ENCODE measurements at places on chromosomes 6 and 20.
A peak's percentile ranks its signal among the peaks of the same experiment; 100 is the strongest.

DNA sequence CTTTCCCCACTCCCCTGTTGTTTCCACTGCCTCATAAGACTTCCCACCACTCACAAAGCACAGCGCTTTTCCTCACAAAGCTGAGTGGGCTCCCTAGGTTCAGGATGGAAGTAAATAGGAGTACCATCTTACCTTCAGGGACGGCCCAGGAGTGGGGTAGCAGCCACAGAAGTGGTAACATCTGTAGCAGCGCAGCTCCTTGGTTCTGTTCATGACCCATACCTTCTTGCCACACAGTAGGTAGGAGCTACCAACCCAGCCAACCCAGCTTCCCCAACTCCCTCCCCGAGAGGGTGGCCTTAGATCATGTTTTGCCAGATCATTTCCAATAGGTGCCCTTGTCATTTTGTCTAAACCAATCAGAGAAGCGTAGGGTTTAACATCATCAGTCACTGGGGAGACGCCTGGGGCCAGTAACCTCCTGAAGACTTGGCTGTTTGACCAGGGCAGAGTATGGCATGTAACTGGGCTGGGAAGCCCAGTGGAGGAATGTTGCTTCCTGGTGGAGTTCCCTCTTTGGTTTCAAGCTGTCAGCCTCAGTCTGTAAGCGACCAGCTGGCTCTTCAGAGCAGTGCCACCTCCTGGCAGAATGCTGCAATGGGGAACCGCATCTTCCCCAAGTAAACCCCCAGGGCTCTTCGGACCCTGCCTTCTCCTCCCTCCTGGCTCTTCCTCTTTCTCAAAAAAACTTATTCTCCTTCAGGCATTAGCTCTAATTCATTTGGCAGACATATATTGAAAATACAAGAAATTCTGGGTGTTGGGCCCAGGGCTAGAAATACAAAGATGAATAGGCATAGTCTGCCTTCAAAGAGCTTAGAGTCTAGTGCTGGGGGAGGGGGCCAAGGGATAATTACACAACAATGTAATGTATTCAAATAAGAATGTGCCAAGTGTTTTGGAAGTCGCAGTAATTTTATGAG lies at the start of gene HLA-DMA:
HLA-DMA (minus strand) TSS at position 281 of the 923 bp plus-strand sequence; CDS start at position 220, 61 bp downstream.
- DNase-seq = peak; percentile 80

DNA sequence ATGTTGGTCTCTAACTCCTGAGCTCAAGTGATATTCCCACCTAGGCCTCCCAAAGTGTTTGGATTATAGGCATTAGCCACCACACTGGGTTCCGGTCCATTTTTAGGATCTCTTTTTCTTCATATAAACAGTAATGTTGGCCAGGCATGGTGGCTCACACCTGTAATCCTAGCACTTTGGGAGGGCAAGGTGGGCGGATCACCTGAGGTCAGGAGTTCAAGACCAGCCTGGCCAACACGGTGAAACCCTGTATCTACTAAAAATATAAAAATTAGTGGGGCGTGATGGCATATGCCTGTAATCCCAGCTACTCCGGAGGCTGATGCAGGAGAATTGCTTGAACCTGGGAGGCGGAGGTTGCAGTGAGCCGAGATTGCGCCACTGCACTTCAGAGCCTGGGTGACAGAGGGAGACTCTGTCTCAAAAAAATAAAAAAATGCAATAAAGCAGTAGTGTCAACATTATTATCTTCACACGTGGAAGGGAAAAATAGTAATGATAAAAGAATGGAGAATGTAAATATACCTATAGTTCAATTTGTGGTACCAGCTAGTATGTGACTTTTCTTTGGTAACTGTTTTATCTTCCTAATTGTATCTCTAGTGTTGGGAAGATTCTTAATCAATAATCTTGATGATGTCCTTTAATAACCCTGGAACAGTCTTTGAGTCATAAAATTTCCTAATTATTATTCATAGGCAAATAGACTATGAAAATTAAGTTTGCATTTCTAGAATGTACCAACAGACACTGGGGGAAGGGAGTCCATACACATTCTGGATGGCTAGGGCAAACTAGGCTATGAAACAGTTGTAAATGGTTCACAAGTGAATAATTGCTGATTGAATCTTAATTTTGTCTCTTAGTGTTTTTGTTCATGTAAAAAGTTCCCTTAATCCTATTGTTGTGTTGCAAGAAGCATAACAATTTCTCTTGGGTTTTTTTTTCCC lies 3.6 kb downstream of the PARD6B start:
- no peak for DNase-seq

DNA sequence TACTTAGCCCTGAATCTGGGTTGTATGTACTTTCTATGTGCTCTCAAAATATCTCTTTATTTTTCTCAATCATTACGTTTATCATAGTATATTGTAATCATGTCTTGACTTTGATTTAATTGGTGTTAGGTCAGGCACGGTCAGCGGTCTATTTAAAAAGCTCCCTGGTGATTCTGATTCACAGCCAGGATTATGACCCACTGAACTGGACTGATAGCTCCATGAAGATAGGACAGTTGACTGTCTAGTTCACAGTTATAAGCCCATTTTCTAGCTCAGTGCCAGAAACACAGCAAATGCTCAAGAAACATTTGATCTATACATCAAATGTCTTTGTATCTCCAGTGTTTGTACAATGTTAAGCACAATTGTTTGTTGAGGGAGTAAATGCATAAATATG lies 111.5 kb upstream of the CCN2 start:
- DNase-seq = no peak

- no peak for DNase-seq
These were observed 63.9 kb downstream of the PDE10A start for GRCh38 chr6:165599121-165599520.

DNA sequence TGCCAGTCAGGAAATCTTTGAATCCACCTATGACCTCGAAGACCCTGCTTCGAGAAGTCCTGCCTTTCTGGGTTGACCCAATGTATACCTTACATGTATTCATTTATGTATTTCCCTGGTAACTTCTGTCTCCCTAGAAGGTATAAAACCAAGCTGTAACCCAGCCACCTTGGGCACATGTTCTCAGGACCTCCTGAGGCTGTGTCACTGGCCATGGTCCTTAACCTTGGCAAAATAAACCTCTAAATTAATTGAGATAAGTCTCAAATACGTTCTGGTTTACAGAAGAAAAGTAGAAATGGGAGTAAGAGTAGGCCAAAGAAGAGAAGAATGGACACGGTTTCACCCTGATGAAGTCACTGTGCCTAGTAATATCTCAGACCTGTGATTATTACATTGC lies 30.0 kb upstream of the PPP1R3G start:
- no peak for DNase-seq

DNA sequence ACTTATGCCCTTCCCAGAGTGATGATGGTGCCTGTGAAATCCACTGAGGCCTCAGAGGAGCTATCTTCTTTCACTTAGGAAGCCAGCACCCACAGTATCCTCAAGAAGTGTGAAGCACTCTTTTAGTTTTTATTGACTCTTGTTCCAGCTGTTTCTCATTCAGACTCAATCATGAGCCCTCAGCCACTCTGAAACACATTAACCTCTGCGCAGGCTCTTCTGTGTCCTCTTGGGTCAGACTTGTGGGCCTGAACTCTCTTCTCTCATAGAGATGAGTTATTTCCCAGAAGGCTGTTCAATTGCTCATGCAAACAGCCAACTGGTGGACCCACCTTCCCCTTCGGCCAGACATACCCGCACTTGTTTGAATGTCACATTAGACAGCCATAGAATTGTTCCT lies 27.8 kb upstream of the PREP start:
- no peak for DNase-seq

DNA sequence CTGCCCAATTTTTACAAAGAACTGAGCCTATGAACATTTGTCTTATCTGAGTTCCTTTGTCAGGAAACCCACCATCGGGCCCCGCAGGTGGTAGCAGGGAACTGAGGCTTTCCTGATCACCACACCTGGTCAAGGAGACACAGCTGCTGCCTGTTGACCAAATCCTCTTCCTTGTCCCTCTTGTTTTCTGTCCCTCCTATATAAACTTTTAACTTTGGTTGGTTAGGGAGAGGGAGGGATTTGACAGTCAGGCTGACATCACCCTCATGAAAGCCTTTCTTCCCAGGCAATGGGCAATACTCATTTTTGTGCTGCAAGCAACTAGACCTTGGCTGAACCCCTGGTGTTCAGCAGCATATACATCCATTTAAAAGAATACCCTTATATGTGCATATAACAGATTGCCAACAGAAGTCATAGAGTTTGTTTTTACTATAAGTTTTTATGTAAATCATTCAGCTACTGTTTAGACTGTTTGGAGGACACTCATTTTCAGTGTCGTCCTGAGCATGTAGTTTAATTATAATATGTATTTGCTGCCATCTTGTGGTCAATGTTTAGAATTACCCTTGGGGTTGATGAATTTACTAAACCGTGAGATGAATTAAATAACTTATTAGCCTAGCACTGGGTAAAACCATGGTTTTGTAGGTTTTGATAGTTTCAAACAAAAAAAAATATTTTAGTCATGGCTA lies 17.0 kb downstream of the CRISP1 start:
- DNase-seq = no peak

GRCh38 chr6:27866357-27867050 lies 45.7 kb downstream of the OR2B2 start:
- DNase-seq = no peak

DNA sequence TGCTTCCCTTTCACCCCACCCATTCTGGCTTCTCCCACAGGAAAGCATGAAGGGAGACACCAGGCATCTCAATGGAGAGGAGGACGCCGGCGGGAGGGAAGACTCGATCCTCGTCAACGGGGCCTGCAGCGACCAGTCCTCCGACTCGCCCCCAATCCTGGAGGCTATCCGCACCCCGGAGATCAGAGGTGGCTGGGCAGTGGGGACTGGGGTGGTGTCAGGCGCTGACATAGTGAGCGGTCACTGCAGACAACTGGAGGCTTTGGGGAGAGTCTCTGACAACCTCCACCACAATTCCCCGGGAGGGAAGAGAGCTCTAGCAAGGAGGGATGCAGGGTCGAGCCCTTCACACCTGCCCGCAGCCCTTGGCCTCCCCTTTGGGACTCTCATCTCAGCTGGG lies 18.1 kb downstream of the DNMT3B start:
- no peak for DNase-seq

GRCh38 chr6:108562503-108562993 lies 1.8 kb downstream of the FOXO3 start:
- DNase-seq = peak; percentile 29

DNA sequence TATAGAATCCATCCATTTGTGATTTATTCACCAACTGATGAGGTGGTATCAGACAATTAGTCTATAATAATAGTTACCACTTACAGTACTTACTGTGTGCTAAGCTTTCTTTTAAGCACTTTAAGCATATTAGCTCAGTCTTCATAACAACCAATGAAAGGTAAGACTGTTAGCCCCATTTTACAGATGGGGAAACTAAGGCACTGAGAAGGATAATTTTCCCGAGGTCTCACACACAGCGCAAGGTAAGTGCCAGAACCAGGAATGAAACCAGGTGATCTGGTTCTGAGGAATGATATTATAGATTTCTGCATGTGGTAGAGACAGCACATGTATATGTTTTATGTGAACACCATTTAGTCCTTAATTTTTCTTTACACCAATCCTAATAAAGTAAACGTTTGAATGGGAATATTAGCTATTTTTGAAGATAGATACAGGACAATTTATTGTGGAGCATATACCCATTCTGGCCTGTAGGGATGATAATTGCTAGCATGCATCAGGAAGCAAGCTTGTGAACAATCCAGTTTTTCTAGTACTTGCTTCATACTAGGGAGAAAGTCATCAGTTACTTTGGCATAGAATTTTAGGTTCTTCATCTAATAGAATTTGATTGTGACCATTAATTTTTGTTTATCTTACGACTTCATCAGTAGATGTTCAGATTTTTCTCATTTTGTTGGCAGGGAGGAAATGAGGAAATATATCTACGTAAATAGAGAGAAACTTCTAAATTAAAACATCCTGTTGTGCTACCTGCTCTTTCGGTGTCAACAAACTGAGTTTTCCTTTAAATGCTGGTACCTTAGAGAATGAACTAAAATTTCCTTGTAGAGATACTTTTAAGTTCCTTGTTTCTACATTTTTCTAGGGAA lies 3.0 kb downstream of the YWHAB start:
- no peak for DNase-seq

GRCh38 chr6:54519161-54519560 lies 210.9 kb downstream of the TINAG start:
- no peak for DNase-seq

DNA sequence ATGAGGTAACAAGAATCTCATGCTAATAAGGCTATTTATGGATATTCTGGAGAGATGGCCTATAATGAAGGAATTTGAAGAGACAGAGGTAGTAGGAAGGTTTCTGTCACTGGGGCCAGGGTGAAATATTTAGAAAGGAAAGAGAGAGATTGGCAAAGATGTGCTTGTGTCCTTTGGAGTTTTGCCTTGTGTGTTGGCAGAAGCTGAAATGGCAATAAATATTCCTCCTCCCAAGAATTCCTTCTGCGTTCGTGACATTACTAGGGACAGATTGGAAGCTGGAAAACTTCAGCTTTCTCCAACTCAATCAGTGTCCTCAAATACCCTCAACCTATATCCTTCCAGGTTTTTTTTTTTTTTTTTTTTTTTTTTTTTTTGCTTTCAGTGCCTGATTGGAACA lies 6.3 kb downstream of the SAMD5 start:
- no peak for DNase-seq

DNA sequence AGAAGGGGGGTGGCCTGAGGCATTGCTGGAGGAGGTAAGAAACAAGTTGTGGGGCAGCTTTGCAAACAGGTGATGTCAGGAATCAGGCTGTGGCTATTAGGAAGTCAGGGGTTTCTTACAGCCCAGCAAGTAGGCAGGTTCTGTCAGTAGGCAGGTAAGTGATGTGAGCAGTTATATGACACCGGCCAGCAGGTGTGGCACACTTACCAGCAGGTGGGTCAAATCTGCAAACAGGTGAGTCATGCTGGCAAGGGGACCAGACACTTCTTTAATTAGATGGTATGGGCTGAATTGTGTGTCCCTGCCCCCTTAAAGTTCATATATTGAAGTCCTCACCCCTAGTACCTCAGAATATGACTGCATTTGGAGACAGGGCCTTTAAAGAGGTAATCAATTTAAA lies 16.4 kb upstream of the ENPP4 start:
- DNase-seq = no peak

GRCh38 chr20:62500237-62500864 lies 24.6 kb upstream of the GATA5 start:
- DNase-seq = peak; percentile 31

- no peak for DNase-seq
These were observed 8.9 kb downstream of the RING1 start for GRCh38 chr6:33217246-33217645.

Data from hippocampal formation (tissue), 2 donors.